ENCODE measurements at places on chromosomes 7 and 10.
A peak's percentile ranks its signal among the peaks of the same experiment; 100 is the strongest.

DNA sequence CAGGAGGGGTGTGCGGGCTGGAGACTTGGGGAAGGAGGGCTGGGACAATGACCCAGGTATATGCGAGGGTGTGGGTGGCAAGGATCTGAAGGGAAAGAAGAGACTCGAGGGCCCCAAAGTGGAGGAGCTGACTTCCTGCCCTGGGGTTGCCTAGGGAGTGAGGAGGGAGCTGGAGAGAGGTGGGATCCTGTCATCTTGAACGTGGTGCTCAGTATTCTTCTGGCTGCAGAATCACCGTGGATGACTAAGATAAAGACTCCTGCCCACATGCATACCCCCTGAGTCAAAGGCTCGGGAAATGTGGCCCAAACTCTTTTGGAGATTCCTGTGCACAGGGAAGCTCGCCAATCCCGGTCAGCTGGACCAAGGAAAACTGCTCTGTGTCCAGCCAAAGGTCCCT is 31.2 kb downstream of the COL17A1 start:
- DNase-seq, result no peak

DNA sequence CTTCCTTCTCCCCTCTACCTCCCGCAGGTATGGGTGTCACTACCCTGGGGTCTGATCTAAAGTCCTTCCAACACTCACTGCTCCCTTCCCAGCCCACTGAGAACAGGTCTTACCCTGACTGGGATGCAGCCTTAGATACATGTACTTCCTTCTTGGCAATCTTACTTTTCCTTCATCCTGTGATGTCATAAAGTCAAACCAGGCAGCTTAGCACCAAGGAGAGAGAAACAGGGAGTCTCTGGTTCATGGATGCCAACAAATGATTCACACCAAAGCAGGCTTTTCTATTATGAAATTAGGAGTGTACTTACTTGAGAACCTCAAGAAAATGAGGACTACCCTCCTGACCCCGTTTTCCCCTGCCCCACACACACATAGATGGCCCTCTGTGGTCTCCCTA is 111.0 kb upstream of the KMT2E start:
- DNase-seq, result no peak

- no peak for DNase-seq
Observed at GRCh38 chr7:26567266-26567665, 275.6 kb downstream of the SNX10 start.

DNA sequence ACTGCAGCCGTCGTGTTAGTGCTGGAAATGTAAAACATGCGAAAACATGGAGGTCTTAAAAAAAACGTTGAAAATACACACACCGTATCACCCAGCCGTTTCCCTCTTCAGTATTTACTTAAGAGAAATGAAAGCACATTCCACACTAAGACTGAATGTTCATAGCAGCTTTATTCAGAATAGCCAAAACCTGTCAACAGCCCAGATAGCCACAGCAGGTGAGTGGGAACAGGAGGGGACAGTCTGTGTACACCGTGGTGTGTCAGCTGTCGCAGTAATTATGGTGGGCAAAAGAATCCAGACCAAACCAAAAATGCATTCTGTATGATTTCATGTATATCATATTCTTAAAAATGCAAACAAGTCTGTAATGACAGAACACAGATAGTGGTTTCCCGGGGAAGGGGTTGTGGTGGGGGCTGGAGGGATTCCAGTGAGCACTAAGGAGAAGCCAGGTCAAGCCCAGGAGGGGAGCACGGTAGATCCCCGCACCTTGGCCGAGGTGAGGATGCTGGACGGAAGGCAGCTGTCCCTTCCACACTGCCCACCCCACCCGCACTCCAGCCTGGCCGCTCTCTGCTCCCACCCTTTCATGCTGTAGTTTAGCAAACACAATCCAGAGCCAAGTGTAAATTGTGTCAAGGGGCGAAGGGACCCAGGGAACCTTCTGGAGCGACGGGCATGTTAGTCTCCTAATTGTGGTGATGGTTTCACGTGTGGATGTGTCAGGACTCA is 123.6 kb downstream of the NKX6-2 start:
- no peak for DNase-seq

GRCh38 chr10:61346796-61347413 is 106.3 kb downstream of the TMEM26 start:
- no peak for DNase-seq

- DNase-seq, result peak; percentile 54
Observed at GRCh38 chr7:77351539-77352004, 64.6 kb downstream of the GSAP start.

- no peak for DNase-seq
Observed at GRCh38 chr7:145582742-145583303, 533.8 kb upstream of the CNTNAP2 start.

DNA sequence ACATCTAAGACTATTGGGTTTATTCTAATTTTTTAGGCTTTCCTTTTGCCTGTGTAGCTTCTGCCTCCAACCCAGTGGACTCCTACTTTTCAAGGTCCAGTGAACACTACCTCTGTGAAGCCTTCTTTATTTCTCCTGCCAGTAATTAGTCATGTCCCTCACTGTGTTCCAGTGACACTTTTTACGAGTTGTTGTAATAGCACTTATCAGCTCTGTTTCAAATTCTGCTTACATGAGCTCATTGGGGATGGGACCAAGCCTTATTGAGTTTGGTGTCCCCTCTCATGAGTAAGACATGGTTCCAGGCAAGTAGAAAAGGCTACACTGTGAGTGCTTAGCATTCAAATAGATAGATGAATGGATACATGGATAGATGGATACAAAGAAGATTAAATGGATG is 184.6 kb downstream of the HIBADH start:
- no peak for DNase-seq

- peak; percentile 32 for DNase-seq
Observed at GRCh38 chr10:13453896-13454295, 74.9 kb downstream of the BEND7 start.

DNA sequence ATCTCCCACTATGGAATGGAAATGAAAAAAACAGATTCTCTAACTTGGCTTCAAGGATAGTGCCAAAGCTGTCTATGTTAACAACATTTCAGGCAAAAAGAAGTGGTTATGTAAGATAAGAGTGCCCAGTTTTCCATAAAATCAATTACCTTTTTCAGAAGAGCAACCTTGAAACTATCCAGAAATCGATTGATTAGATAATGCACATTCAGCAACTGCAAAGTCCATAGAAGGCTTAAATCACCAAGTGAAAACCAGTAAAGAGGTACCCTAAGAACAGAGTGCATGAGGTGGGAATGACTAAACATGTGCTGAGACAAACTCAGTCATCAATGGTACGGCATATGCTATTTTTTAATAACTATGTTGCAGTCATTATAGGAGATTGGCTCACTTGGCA is 71.9 kb upstream of the TNKS2 start:
- DNase-seq, result no peak

DNA sequence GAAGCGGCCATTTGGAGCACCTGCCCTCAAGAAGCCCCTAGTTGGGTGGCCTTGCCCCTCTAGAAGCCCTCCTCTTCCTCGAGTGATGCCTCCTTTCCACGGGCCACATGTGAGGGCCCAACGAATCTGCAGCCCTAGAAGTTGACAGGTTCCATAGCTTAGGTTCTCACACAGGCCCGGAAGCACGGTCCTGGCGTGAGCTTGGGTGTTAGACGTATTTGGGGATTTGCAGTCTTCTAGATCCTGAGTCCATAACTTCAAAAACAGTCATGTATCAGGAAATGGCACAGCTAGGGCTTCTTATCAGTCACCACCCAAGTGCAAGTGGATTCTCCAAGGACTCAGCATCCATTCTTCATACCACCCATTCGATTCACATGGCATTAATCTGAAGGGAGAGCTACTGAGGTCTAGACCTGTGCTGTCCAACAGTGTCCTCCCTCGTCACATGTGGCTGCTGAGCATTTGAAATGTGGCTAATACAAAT is 477 bp upstream of the FBXW4 start:
- peak; percentile 26 for DNase-seq

- no peak for DNase-seq
Observed at GRCh38 chr7:18426564-18427226, 68.9 kb upstream of the HDAC9 start.

GRCh38 chr7:47371317-47371716 is 210.6 kb downstream of the TNS3 start:
- DNase-seq, result no peak

- DNase-seq, result no peak
Observed at GRCh38 chr7:17354473-17354872, 56.0 kb downstream of the AHR start.

- peak; percentile 86 for DNase-seq
Observed at GRCh38 chr10:121608469-121609190, 10.4 kb upstream of the FGFR2 start.

GRCh38 chr10:86851328-86852207 is 95.1 kb downstream of the BMPR1A start:
- DNase-seq, result no peak

GRCh38 chr7:98251231-98251600 is 816 bp downstream of the TECPR1 start:
- peak; percentile 64 for DNase-seq

DNA sequence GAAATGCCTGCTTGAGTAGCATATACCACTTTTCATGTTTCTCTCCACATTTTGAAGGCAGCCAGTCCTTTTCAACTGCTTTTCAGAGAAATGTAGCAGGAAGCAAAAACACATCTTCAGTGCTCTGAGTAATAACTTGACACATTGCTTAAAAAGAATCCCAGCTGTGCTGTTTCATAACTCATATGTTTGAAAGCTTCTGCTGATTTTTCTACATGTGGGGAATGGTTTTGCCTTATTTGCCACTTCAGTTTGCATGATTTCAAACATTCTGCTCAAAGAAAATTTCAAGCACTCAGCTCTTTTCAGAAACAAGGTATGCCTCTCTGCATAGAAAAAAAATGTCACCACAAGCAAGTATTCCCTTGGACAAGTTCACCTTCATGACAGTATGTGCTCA is 732.8 kb downstream of the POM121L12 start:
- no peak for DNase-seq

DNA sequence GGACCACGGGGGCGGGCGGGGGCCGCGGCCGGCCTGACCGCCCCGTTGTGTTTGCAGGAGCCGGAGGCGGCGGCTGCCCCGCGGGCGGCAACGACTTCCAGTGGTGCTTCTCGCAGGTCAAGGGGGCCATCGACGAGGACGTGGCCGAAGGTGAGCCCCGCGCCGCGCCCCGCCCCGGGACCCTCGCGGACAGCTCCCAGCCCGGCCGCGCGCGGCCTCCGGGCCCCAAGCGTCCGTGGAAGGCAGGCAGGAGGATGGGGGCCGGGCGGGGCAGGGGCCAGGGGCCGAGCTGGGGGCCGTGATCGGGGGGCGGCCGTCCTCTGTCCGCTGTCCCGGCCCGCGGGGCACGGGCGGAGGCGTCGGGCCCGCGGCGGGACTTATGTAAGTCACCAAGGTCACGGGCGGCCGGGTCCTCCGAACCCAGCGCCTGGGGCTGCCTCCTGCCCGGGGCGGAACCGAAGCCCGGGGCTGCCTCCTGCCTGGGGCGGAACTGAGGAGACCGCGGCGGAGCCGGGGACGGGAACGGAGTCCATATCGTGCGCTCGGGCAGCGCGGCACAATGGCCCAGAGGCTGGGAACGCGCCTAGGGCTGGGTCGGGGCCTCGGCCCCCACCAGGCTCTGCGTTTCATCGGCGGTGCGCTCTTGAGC is 497 bp downstream of the PPP2R2D start:
- DNase-seq, result peak; percentile 61

GRCh38 chr7:57178768-57179139 is 46.5 kb upstream of the ZNF479 start:
- no peak for DNase-seq

DNA sequence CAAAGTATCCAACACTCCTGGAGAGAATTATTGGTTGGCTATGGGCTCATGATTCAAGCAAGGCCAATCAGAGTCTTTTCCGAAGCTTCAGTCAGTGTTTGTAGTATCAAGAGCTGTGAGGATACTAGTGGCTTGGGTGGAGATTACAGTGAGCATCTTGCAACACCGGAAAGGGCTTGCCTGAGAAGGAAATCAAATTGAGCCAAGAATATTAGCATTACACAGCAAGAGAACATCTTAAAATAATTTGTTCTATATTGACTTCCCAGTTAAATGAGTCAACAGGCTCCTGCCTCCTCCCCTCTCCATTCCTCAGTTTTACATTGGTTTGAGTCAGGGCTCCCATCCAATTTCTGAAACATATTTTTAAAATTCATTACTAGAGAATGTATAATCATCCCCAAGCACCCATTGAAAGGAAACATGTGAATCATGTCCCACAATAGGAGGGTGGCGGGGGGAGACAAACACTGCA is 127.4 kb downstream of the ELAPOR2 start:
- no peak for DNase-seq

DNA sequence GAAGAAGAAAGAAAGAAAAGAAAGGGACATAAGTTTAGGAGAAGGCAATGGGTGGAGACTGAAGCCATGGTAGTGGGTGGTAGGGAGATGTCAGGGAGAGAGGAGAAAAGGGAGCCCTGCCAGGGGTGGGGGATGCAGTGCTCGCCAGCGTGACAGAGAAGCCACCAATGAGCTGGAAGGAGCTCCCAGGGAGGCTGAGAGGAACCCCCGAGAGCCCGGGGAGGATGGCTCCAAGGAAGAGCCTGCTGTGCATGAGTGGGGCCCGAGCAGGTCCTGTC is 141.2 kb upstream of the SHH start:
- no peak for DNase-seq

GRCh38 chr10:11192304-11193000 is 174.8 kb downstream of the CELF2 start:
- DNase-seq, result no peak

- DNase-seq, result no peak
Observed at GRCh38 chr7:132656846-132657776, 80.8 kb upstream of the PLXNA4 start.

DNA sequence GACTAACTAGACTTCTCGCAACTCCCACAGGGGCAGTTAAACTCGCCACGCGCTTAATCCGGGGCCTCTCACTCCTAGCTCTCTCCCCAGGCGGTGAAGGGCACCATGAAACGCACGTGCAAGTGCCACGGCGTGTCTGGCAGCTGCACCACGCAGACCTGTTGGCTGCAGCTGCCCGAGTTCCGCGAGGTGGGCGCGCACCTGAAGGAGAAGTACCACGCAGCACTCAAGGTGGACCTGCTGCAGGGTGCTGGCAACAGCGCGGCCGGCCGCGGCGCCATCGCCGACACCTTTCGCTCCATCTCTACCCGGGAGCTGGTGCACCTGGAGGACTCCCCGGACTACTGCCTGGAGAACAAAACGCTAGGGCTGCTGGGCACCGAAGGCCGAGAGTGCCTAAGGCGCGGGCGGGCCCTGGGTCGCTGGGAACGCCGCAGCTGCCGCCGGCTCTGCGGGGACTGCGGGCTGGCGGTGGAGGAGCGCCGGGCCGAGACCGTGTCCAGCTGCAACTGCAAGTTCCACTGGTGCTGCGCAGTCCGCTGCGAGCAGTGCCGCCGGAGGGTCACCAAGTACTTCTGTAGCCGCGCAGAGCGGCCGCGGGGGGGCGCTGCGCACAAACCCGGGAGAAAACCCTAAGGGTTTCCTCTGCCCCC is 19.5 kb downstream of the WNT8B start:
- peak; percentile 76 for DNase-seq

- DNase-seq, result no peak
Observed at GRCh38 chr7:155252444-155252887, 45.2 kb upstream of the INSIG1 start.

GRCh38 chr7:133683182-133683454 is 430.2 kb downstream of the EXOC4 start:
- no peak for DNase-seq

Measured in GM20000 (cell line).